Inflammatory macrophage treated with lipopolysaccharide for 4 hours (primary cell): ENCODE measurements at places on chromosomes 12 and 14.

DNA sequence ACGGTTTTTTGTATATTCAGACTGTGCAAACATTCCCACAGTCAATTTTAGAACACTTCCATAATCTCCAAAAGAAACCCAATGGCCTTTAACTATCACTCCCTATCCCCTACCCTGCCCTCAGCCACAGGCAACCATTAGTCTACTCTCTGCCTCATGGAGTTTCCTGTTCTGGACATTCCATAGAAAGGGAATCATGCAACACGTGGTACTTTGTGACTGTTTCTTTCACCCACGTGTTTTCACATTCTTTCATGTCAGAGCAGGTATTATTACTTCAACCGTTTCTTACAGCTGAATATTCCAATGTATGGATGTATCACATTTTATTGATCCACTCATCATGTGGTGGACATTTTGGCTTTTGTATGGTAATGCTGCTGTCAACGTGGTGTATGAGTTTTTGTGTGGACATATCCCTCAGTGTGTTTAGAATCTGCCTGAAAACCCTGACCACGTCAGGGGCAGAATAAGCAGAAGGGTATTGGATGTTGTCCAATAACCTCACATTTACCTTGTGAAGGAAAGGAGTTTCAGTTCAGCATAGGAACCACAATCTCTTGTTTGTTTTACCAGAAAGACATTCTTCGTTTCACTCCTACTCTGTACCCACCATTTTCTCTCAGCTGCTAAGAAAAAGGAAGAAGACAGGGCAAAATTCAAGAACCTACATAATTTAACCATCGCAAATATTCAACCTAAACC is 107.5 kb upstream of the DYRK2 start:
- no peak for DNase-seq

GRCh38 chr14:90428676-90429075 is 31.8 kb downstream of the CALM1 start:
- no peak for DNase-seq

DNA sequence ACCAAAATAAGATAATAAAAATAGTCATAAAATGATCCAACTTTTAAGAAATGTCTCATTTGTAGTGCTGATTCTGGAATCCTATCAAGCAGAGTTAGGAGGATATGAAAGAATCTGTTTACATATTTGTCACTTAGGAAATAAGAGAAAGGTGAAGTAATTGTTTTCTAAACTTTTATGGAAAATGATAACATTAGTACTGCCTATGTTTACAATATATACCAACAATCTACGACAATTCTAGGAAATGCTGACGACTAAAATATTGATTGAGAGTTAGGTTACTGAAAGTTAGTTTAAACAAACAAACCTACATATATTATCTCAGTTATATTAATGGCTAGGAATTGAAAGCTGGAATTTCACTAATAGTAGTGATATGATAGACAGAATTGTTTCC is 18.0 kb downstream of the TSPAN19 start:
- no peak for DNase-seq

DNA sequence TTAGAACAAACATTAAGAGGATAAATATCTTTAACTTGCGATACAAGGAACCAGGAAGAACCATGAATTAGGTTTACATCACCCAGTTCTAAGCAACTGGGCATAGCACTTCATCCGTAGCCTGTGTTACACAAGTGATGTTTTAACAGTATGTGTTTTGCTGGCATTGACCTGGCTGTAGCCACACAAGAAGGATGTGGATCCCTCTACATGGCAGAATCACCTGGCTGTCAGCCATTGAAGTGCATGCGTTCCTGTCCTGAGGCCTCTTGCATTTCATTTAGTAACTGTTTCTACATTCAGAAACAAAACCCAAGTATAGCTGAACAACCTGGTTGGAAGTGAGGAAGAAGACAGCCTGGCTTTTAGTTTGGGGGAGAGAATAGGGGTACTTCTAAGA is 72.2 kb downstream of the TGFB3 start:
- no peak for DNase-seq

GRCh38 chr14:56156096-56156495 is 37.9 kb downstream of the PELI2 start:
- DNase-seq = no peak

GRCh38 chr14:27056586-27056985 is 458.8 kb upstream of the NOVA1 start:
- DNase-seq = no peak

GRCh38 chr14:56694609-56695008 is 115.0 kb downstream of the TMEM260 start:
- no peak for DNase-seq

GRCh38 chr14:61813096-61813606 is 50.9 kb downstream of the SNAPC1 start:
- no peak for DNase-seq

DNA sequence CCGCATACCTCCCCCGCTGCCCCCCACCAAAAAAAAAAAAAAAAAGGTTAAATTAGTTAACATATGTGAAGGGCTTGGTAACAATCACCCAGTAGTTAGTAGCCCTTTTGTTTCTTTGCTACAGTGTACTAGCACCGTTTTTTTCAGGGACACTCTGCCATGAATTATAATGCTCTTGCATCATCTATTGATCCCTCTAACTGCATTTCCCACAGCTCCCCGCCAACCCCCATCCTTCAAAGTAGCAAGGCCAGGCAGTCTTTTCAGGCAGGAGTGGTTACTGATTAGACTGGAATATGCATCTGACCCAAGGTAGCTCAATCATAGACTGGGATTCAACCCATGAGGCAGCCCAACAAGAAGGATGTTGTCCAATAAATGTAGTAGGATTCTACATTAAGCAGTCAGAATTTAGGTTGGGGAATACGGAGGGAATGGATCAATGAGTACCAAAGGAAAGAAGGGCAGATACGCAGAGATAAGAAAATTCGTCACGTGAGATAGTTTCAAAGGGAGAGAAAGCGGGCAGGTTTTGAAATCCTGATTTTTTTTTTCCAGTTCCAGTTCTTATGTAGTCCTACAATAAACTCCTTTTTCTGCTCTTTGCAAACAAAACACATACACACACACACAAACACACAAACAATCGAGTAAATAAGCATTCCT is 39.8 kb upstream of the CRACR2A start:
- no peak for DNase-seq

DNA sequence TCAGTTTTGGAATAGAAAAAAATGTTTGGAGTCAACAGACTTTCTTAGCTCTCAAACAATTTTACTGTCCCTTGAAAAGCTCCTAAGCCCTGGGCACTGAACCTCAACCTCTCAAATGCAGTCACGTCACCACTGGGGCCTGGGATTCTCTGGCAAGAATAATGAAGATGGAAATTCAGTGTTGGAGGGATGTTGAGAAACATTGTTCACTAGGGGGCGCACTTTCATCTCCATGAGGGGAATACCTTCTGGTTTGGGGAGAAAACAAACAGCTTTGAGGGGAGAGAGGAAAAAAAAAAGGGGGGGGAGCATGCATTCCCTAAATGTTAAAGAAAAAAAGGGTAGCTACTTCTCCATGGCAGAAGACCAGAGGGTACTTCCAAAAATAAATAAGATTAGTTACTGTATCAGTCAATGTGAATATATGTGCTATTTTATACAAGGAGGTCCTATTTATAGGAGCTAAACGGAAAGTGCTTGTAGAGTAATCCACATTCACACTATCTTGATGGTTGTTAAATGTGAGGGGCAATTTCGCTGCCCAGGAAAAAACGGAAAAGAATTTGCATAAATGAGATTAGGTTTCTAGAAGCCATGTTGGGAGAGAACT is 5.8 kb upstream of the TBPL2 start:
- DNase-seq = peak; percentile 67

GRCh38 chr14:64732536-64733120 is 28.4 kb downstream of the PLEKHG3 start:
- no peak for DNase-seq

DNA sequence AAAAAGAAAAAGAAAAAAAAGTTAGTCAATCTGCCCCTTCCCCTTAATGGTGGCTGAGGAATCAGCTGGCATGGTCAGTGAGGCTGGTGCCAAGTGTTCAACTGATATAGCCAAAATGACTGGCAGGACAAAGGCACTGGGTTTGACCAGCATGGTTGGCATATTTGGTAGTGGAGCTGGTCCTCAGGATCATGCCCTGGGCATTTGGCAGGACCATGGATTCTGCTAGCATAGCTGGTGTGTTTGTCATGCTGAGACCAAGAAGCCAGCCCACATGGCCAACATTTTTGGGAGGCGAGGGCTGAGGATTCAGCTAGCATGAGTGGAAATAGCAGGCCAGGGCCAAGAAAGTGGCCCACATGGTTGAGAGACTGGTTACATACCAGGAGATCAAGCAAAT is 136.5 kb downstream of the FBXL14 start:
- no peak for DNase-seq

GRCh38 chr12:120529641-120530417 is 871 bp upstream of the COQ5 start:
- DNase-seq = peak; percentile 95

DNA sequence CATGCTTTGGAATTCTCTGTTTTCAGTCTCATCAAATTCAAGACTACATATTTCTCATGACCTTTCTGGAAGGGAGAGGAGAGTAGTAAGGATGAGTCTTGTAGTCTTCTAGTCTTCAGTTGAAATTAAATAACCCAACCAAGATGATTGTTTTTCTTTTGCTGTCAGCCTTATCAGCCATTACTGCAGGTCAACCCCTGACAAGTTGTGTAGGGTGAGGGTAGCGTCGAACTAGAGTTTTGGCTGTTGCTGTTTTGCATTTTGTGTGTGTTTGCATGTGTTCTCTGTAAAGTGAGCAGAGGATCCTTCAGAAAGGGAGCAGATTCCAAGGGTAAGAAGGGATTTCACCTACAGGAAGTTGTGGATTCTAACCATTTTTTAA is 28.4 kb downstream of the DIP2B start:
- no peak for DNase-seq

- DNase-seq = peak; percentile 78
These were observed 5.0 kb upstream of the AQP2 start for GRCh38 chr12:49945394-49946080.

GRCh38 chr12:47868552-47869031 is 36.2 kb downstream of the VDR start:
- peak; percentile 94 for DNase-seq

GRCh38 chr12:11984417-11984816 is 86.3 kb upstream of the BCL2L14 start:
- no peak for DNase-seq

DNA sequence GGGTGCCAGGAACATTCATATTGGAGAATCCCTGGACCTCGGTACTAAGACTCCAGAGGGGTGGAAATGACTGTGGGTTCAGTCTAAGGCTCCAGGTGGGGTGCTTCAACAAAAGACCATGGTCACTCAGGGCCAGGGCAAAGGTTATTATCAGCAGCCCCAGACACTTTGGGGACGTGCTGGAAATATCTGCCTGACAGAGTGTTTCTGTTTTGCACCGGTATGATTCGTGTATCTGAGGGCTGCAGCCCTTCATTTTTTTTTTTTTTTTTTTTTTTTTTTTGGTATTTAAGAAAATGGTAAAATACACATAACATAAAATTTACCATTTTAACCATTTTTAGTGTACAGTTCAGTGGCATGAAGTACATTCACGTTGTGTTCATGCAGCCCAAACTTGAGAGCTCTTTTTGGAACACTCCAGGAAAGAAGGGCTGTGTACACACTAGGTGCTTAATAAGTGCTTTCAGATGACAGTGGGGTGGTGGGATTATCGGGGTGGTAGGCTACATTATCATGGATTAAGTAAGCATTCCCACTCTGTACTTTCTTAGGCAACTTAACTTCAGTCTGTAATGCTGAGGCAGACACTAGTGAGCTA is 120.3 kb downstream of the CHST11 start:
- no peak for DNase-seq

GRCh38 chr12:41288142-41288811 is 100.2 kb downstream of the PDZRN4 start:
- no peak for DNase-seq

- peak; percentile 78 for DNase-seq
These were observed 25.4 kb downstream of the ZBTB42 start for GRCh38 chr14:104826189-104826860.

DNA sequence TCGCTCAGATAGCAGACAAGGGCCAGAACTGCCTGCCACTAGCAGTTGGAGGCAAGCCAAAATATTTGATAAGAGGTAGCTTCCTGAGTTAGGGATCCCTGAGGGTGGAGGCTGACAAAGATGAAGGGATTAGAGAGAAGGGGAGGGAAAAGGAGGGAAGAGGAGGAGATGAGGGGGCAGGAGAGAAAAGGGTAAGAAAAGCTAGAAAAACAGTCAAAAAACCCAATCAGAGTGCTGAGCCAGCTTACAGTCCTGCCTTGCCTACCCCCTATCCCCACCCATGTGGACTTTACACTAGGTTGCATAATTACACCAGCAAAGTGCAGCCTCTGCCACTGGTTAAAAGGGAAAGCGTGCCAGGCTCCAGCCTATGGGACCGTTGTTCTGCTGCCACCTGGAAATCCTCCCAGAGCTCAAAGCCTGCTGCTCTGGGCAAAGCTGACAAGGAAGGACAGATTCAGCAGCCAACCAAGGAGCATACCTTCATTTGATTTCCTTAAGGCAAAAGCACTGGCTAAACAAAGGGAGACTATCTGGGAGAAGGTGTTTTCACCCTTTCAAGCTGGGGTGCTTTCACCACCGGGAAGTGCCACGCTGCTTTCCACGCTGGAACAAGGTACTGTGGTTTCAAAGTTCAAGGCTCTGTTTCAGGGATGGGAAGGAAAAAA is 3.8 kb upstream of the NUMB start:
- DNase-seq = peak; percentile 90

- DNase-seq = peak; percentile 23
These were observed 972 bp downstream of the SAMD4A start for GRCh38 chr14:54567639-54568561.

DNA sequence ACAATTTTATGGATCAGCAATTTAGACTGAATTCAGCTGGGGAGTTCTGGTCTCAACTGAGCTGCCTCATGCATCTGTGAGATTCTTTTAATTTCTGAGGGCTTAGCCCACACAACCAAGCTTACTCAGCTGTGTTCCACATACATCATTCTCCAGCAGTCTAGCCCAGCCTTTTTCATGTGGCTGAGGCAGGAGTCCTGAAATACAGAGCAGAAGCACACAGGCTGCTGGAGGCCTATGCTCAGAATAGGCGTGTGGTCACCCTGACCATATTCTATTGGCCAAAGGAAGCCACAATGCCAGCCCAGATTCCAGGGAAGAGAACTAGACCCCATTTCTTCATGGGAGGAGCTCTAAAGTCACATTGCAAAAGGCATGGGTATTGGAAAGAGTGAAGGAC is 72.3 kb upstream of the DHRS4 start:
- no peak for DNase-seq

DNA sequence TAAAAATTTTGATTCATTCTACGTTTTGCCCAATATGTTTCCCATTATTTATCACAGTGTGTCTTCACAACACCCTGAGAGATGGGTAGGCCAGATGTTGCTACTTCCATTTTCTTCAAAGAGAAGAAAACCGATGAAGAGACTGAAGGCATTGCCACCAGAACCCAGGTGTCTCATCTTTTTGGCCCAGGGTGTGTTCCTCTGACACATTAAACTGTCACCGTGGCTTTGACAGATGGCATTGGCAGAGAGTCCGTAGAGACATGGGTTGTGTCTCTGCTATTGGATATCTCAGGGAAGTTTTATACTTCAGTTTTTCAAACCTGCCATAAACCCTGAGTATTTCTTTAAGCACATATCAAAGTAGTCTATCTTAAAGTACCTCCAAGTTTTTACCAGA is 11.3 kb upstream of the NUDT4 start:
- DNase-seq = no peak
